Bronchial smooth muscle cell (primary cell): ENCODE measurements at places on chromosomes 3 and 15. TPM values are rescaled to one million over a fixed set of nuclear protein-coding genes. Genes with fewer than 3 reads are reported as not detected.

Gene NMD3
- total RNA-seq: 59.9 and 95.5 TPM in 2 replicates

Gene MAP2K5
- 6.0 and 6.9 TPM in 2 replicates for total RNA-seq

Gene TM4SF4
- 0.16 TPM in 1 of 2 replicates, not detected in the other for total RNA-seq

Gene NOX5
- total RNA-seq: 0.63 and 1.8 TPM in 2 replicates

Gene KLHL40
- 0.09 TPM in 1 of 2 replicates, not detected in the other for total RNA-seq

Gene CFAP20DC
- total RNA-seq: 1.0 and 1.6 TPM in 2 replicates

Gene IL17RB
- total RNA-seq: under 0.01 and 0.09 TPM in 2 replicates

Gene CISH
- total RNA-seq: 0.77 and 0.95 TPM in 2 replicates

Gene RBP2
- not detected in 2 replicates for total RNA-seq

Gene GPR160
- under 0.01 TPM in 1 of 2 replicates, not detected in the other for total RNA-seq

Gene MYO5A
- 17.7 and 27.4 TPM in 2 replicates for total RNA-seq

Gene GOLGA8Q
- total RNA-seq: 2.8 and 4.1 TPM in 2 replicates

Gene ZNF502
- 1.7 and 4.6 TPM in 2 replicates for total RNA-seq

Gene TRPM1
- total RNA-seq: not detected in 2 replicates

Gene ROPN1B
- total RNA-seq: not detected in 2 replicates

Gene FANCD2
- total RNA-seq: 1.0 and 3.6 TPM in 2 replicates

Gene ALDH1L1
- total RNA-seq: not detected in 2 replicates

Gene FAM174B
- total RNA-seq: 2.0 and 4.1 TPM in 2 replicates

Gene TIMP4
- total RNA-seq: 12.0 and 17.2 TPM in 2 replicates

Gene STRIT1
- total RNA-seq: not detected in 2 replicates

Gene GHSR
- not detected in 2 replicates for total RNA-seq

Gene GABRA5
- not detected in 2 replicates for total RNA-seq

Gene UBAP1L
- 0.95 and 1.5 TPM in 2 replicates for total RNA-seq

Gene ITIH3
- not detected in 2 replicates for total RNA-seq

Gene PATL2
- 1.4 and 1.6 TPM in 2 replicates for total RNA-seq

Gene TP63
- 0.09 TPM in 1 of 2 replicates, not detected in the other for total RNA-seq

Gene DISP2
- under 0.01 and 0.16 TPM in 2 replicates for total RNA-seq

Gene IQCH
- total RNA-seq: 3.5 and 4.8 TPM in 2 replicates

Gene SCAMP5
- total RNA-seq: 0.52 and 0.79 TPM in 2 replicates

Gene TTC23
- 24.7 and 26.4 TPM in 2 replicates for total RNA-seq

Gene GOLGA8T
- under 0.01 and 0.17 TPM in 2 replicates for total RNA-seq

Gene GP9
- total RNA-seq: not detected in 2 replicates

Gene CAMK2N2
- 0.16 TPM in 1 of 2 replicates, not detected in the other for total RNA-seq

Gene TUSC7
- total RNA-seq: under 0.01 TPM in 1 of 2 replicates, not detected in the other

Gene CCDC39
- under 0.01 and 0.52 TPM in 2 replicates for total RNA-seq

Gene CLDN16
- total RNA-seq: not detected in 2 replicates

Gene SCN10A
- not detected in 2 replicates for total RNA-seq

Gene ATP10A
- 2.5 and 4.3 TPM in 2 replicates for total RNA-seq

Gene MAP1A
- total RNA-seq: 42.0 and 53.7 TPM in 2 replicates

Gene PPARG
- total RNA-seq: 22.4 and 25.3 TPM in 2 replicates

Gene LINGO1
- total RNA-seq: not detected in 2 replicates

Gene SMCO1
- not detected in 2 replicates for total RNA-seq

Gene DNASE1L3
- total RNA-seq: not detected in 2 replicates

Gene TTLL13
- total RNA-seq: 0.09 and 0.16 TPM in 2 replicates

Gene DNAH12
- total RNA-seq: under 0.01 TPM in 2 replicates

Gene IMPG2
- 0.32 and 0.86 TPM in 2 replicates for total RNA-seq

Gene REC114
- not detected in 2 replicates for total RNA-seq

Gene GPR149
- total RNA-seq: not detected in 2 replicates

Gene PODXL2
- total RNA-seq: 0.79 and 1.1 TPM in 2 replicates

Gene COL6A5
- not detected in 2 replicates for total RNA-seq

Gene GOLGA8K
- total RNA-seq: 0.16 and 0.17 TPM in 2 replicates

Gene OR5K2
- total RNA-seq: not detected in 2 replicates

Gene ZNF860
- total RNA-seq: 0.09 and 0.32 TPM in 2 replicates

Gene USP50
- 0.16 and 0.34 TPM in 2 replicates for total RNA-seq
